Renal cortical epithelial cell (primary cell): ENCODE measurements at places on chromosomes 5 and 9. TPM values are rescaled to one million over a fixed set of nuclear protein-coding genes. Genes with fewer than 3 reads are reported as not detected.

- DNase-seq = no peak
Measured at GRCh38 chr5:155620821-155621410, 607.4 kb downstream of the KIF4B start.

- DNase-seq = peak; percentile 35
Measured at GRCh38 chr5:73747696-73748380, 121.8 kb downstream of the ARHGEF28 start.

DNA sequence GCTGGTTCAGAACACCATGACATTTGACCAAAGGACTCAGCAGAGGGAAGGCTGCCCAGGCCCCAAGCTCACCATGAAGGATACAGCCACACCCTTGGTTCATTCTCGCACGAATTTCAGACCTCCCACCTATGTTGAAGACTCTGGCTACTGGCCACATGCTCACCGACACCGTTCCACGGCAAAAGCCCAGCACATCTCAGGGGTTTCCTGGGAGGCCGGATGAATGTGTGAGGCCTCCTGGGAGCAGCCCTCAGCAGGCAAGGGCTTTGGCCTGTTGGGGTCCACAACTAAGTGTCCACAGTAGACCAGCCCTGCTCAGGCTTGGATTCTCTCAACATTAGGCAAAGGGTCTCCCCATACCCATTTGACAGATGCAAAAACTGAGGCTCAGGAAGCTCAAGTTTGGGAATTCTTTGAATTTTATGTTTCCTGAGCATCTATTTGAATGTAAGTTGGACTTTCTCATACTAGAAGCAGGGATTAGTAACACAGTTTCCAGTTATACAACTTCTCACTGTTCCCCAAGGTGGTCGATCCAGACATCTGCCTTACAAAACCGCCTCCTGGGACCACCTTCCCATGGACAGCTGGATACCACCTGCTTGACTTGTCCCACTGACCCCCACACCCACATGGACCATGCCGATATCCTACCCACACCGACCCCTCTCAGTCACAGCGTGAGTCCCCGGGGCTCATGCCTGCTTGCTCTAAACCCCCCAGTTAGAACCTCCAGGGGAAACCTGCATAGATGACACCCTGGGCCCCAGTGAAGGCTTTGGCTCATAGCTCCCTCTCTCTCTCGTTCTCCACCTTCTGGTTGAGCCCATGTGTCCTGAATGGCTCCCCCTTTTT, 27.9 kb downstream of the CCT5 start:
- no peak for DNase-seq

DNA sequence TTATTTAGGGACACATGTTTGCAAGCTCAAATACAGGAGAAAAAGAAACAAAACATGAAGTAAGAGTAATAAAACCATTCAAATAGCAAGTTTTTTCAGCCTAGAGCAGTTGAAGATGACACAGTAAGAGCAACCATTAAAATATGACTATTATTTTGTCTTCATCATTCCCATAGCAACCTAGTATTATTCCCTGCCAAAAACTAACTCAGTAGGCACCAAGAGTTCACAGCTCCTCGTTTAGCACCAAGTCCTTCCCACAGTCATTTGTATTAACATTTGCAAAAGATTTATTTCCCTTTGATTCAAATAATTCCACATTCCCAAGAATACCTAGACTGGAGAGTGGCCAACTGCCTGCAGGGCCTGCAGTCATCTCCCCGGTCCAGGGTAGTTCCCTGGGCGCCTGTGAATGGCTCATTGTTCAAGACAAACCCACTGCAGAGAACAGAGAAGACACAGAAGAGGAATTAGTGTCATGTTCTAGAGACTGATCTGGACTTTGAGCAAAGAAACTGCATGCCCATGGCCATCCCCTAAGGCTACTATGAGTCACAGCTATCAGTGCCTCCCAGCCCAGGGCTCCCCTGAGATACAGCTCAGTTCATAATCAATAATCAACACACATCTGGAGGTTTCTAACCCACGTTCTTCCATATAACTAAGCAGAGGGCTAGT, 139.1 kb upstream of the MAP3K1 start:
- DNase-seq = peak; percentile 60

- no peak for DNase-seq
Measured at GRCh38 chr5:155954701-155955445, 372.1 kb upstream of the SGCD start.

The RCL1 gene
- 12.9 and 18.5 TPM in 2 replicates for total RNA-seq

The BTNL8 gene
- 0.35 TPM in 1 of 2 replicates, not detected in the other for total RNA-seq
